ENCODE measurements at places on chromosomes 12 and 14.

DNA sequence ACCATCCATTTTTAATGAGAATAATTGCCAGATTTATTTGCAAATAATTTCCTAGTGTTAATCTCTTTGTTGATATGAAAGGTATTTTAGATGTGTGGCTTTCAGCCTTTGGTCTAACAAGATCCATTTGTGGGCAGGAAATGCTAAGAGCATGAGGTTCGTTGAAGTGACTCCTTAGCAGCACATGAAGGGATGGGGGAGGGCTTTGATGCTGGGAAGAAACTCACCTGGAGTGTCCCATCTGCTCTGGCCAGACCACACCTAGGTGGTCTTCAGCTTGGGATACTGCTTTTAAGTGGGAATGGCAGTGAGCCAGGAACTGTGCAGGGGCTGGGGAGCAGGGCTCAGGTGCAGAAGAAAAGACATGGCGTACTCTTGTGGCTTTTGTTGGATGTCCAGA lies 13.6 kb downstream of the SFSWAP start:
- no peak for DNase-seq

DNA sequence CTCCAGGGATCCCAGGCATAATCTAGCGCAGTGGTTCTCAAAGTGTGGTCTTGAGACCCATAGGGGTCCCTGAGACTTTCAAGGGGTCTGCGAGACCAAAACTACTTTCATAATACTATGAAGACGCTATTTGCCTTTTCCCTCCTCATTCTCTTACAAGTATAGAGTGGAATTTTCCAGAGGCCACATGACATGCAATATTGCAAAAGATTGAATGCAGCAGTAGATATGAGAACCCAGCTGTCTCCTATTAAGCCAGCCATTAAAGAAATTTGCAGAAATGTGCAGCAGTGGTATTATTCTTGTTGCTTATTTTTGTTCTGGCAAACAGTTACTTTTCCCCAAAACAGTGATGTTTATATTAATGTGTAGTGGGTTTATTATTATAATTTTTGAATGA lies 62.8 kb downstream of the VWF start:
- peak; percentile 61 for DNase-seq

GRCh38 chr12:4439736-4440135 lies 5.9 kb downstream of the FGF6 start:
- DNase-seq, result no peak

GRCh38 chr14:75453817-75454434 lies 26.1 kb downstream of the JDP2 start:
- DNase-seq, result no peak

DNA sequence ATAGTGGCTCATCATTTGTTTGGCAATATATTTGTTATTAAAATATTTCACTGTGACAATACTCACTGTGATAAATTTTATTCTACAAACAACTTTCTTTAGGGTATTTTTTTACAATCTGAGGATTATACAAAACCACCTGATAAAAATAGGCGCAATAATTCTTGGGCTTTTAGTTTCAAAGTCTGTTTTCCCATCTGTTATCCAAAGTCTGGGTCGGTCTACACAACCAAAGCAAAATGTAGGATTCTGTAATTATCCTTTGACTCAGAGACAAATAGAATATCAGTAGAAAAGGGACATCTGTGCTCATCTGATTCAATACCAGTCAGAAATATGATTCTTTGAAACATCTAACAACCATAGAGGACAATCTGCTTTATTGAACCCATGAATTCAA lies 271.8 kb upstream of the AMIGO2 start:
- no peak for DNase-seq

- no peak for DNase-seq
Observed at GRCh38 chr14:53788566-53788965, 168.1 kb downstream of the BMP4 start.

DNA sequence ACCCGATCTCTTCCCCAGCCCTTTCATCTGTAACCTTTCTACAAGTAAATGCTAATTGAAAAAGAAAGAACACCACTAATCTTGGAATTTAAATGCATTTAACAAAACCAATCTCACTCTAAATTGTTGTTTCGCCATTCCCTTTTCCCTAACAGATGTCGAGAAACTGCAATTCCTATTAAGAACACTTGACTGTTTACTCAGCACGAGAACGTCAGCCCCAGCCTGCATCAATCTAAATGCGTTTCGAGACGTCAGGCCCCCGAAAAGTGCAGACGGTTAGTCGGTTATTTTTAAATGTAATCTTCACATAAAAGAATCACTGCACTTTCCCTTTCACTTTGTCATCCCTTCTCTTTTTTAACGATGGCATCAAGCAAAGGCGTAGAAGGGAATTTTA lies 837.6 kb downstream of the VRK1 start:
- DNase-seq, result no peak

DNA sequence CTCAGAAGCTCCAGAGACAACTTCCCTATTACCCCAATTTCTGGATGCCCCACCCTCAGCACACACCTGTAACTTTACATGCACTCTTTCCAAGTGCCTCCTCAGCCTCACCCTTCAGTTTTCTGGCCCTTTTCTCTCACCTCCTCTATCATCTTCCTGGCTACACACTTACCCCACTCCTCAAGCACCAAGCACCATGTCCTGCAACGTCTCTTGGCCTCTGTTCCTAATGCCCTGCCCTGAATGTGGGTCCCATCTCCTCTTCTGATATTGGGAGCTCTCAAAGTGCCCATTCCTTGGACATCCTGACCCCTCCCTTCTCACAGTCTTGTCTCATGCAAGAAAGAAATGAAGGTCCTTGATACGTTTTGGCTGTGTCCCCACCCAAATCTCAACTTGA lies 1.2 kb downstream of the KRT72 start:
- DNase-seq, result no peak

GRCh38 chr12:72605975-72606374 lies 333.8 kb downstream of the TRHDE start:
- DNase-seq, result no peak

DNA sequence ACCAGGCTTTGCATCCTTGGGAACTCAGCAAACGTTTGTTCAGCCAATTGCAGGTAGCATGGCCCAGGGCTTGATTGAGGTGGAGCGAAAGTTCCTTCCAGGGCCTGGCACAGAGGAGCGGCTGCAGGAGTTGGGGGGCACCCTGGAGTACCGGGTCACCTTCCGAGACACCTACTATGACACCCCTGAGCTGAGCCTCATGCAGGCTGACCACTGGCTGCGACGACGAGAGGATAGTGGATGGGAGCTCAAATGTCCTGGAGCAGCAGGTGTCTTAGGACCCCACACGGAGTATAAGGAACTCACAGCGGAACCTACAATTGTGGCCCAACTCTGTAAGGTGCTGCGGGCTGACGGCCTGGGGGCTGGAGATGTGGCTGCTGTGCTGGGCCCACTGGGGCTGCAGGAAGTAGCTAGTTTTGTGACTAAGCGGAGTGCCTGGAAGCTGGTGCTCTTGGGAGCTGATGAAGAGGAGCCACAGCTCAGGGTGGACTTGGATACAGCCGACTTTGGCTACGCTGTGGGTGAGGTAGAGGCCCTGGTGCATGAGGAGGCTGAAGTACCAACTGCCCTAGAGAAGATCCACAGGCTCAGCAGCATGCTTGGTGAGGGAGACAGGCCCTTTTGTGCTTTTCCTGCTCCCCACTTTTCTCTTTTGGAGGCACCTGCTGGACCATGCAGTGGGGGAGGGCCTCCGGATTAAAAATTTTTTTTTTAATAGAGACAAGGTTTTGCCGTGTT lies 799 bp downstream of the THTPA start:
- no peak for DNase-seq

DNA sequence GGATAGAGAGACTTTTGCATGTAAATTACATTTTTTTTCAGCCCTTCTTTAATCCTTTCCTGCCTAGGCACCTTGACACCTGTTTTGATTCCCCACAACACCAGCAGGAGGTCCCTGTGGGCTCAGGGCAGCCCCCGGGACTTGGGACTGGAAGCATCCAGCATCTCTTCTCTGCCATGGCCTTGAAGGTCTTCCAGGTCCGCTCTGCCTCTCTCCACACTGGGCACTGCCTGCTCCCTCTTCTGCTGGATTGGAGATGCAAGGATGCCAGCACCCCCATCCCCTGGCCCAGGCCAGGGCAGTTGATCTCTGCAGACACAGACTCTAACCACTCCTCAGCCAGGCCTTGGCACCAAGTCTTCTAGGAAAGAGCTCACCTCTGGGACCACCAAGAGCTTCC lies 134.5 kb upstream of the C14orf180 start:
- DNase-seq, result no peak

DNA sequence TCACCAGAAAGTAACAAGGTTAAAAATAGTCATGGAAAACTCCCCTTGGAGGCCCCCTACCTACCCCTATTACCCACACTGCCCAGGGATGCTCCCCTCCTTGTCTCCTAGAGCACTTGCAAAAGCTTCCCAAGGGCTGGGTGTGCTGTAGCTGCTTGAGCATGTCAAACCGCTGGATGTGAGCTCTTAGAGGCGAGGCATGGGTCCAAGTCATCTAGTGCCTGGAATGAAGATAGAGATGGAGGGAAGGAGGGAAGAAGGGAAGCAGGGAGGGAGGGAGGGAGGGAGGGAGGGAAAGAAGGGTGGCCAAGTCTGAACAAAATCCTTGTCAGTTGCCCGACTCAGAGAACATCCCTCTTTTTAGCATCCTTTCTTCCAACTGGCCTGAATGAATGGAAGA lies 43.1 kb downstream of the LTBP2 start:
- DNase-seq, result no peak
